ENCODE measurements at places on chromosomes 16 and 17.

- DNase-seq, result no peak
Observed at GRCh38 chr16:54722210-54722676, 208.4 kb upstream of the IRX5 start.

GRCh38 chr16:85731179-85731578 is 19.7 kb downstream of the C16orf74 start:
- DNase-seq, result no peak

DNA sequence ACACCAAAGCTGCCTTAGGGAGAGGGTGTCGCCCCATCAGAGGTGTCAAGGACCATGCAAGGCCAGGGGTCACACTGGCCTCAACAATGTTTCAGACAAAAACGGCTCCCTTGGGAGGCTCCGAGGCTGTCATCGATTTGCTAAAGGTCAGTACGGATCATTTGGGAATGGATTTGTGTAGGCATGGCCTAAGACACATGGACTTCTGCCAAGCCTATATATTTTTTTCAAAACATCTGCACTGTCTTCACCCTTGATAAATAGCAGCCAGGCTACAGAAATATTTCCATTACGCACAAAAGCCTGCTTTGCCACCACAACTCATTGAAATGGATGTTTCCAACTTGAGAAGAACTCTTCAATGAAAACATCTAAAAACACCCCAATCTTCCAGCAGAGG is 10.3 kb downstream of the CUEDC1 start:
- no peak for DNase-seq

DNA sequence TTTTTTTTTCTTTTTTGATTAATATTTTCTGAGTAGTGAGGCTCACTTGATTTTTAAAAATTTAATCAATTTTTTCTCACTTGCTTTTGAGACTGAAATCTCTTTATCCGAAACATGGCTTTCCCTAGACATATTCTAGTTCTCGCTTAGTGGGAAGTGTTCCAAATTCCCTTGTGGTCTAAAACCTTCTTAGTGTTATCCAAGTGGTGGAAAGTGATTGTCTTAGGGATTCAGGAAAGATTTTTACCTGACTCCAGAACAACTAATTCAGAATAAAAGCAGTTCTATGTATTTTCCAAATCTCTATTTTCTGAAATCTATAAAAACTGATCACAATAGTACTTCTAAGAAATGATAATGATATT is 178.8 kb downstream of the MAP2K6 start:
- DNase-seq, result no peak

GRCh38 chr17:74992223-74992622 is 4.8 kb downstream of the CDR2L start:
- DNase-seq, result no peak

GRCh38 chr17:32870969-32871368 is 6.0 kb downstream of the MYO1D start:
- no peak for DNase-seq

GRCh38 chr17:63039899-63040602 is 74.0 kb downstream of the TANC2 start:
- no peak for DNase-seq

GRCh38 chr16:30694926-30695693 is 3.9 kb upstream of the SRCAP start:
- DNase-seq, result no peak

DNA sequence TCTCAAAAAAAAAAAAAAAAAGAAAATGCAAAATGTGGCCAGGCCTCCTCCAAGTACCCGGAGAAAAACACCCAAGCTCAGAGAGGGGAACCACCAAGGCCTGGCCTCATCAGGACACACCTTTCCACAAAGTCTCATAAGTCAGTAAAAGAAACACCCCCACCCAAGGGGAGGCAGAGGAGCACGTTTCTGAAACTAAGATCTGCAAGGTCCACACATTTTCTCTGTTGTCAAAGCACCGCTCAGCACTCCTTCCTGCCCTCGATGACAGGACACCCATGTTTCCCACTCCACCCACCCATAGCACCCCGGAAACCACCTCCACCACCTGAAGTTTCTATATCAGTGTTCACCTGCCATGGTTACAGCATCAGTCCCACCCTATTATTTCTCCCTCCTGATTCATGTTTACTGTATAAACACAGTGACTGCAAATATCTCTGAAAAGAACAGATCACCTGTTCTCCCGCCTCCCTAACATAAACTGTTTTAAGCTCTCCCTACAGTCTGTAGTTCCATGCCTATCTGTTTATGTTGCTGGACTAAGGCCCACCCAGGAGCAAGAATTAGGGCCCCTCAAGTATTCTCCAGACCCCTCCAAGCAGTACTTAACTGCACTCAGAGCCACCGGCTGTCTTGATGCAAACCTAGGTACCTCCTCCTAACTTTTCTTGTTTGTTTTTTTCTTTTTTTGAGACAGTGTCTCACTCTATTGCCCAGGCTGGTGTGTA is 2.0 kb downstream of the CORO7 start:
- DNase-seq, result no peak

DNA sequence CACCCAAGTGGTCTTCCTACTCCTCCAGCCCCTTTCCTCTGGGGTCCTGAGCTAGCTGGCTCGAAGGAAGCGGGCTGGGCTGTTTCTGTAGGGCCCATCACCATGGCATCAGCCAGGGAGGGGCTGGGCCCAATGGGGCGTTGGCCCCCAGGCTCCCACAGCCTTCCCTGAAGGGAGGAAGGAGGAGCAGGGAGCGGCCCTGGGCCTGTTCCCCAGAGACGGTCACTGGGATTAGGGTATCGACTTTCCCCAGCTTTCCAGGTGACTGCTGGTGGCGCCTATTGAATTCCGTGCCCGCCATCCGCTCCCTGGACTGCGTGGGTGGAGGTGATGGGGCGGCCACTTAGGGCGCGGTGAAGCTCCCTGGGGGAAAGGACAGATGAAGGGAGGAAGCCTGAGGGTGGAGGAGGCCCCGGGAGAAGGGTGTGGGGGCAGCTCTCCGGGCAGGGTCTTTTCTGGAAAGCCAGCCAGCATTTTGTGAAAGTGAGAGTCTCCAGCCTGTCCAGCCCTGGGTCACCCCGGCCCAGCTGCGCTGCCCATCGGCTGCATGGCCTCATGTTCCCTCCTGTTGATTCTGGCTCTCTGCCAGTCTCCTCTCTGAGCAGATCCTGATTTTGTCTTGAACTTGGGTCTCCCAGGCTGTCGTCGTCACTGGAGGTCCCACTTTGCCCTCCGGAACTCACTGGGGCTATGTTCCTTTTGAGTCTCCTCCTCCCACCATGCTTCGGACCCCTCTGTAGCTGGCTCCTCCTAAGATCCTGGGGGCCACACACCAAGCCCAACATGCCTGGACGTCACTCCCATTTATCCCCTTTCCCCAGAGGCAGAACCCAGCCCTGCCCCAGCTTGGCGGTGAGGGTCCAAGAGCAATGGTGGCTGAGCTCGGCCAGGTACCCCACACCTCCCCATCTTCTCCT is 9.8 kb downstream of the NHERF1 start:
- no peak for DNase-seq

GRCh38 chr17:52255347-52255746 is 96.8 kb upstream of the CA10 start:
- no peak for DNase-seq

DNA sequence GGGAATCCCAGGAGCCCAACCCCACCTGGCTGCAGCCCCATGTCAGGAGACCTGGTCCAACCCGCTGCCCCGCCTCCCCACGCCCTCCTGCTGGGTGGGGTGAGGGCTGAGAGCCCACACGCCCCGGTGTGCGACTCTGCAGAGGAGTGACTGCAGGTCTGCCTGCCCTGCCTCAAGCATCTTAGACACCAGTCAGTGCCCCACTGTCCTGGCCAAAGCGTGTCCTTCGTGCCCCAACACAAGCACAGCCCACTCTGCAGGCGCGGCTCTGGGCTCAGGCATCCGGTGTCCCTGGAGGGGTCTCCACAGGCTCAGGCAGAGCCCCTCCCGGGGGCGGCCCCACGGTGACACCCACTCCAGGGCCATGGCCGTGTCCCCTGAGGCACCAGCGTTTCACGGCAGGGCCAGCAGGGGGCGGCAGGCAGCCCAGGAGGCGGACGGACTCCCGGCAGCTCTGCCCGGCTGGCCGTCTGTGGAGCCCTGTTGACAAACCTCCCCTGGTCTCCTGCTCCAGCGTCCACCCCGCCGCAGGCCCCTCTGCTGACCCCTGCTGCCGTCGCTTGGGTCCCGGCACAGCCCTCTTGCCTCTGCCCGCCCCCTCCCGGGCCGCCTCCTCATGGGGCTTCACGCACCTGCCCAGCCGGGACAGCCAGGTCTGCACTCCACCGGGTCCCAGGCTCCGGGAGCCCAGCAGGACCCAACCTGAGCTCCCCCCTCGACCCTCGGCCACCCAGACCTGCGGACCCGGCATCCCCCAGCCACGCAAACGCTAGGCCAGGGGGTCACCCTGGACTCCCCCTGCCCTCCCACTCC is 8.6 kb upstream of the UBE2I start:
- no peak for DNase-seq

GRCh38 chr17:78095035-78095434 is 33.5 kb downstream of the TMC6 start:
- DNase-seq, result no peak

GRCh38 chr16:67349172-67349571 is 22.6 kb downstream of the LRRC36 start:
- no peak for DNase-seq

DNA sequence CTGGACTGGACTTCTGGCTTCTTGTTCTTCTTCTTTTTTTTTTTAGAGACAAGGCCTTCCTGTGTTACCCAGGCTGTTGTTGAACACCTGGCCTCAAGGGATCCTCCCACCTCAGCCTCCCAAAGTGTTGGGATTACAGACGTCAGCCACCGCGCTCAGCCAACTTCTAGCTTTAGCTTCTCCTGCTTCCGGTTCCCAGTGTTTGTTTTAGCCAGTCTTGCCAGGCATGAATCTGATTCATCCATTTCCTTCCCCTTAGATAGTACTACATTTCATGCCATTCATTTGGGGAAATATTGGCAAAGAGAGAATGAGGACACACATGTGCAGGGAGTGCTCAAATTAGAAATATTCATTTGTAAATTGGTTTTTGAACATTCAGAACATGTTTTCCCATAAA is 12.1 kb upstream of the NDUFAB1 start:
- no peak for DNase-seq

Data from CMK (cell line).